Stimulated activated CD4-positive, alpha-beta T cell treated with anti-CD3 and anti-CD28 coated beads, Interleukin-2, amount 100 ng/mL, for 24 hours (primary cell): ENCODE measurements at places on chromosomes 11 and 22.

DNA sequence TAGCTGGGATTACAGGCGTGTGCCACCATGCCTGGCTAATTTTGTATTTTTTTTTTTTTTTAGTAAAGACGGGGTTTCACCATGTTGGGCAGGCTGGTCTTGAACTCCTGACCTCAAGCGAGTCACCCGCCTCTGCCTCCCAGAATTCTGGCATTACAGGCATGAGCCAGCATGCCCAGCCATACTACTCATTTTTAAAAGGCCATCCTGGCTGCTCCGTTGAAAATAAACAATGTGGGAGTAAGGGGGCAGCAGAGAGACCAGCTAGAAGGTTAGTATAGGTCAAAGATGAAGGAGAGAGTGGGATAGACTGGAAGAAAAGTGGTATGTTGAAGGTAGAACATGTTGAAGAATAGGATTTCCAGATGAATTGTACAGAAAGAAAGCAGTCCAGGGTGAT lies 17.6 kb upstream of the LIN7C start:
- no peak for DNase-seq

- DNase-seq, result peak; percentile 11
Observed at GRCh38 chr11:2519862-2520735, 75.3 kb downstream of the KCNQ1 start.

GRCh38 chr22:37654563-37655251 lies 3.8 kb upstream of the PDXP start:
- no peak for DNase-seq

GRCh38 chr11:2740275-2740940 lies 40.6 kb upstream of the KCNQ1OT1 start:
- no peak for DNase-seq

DNA sequence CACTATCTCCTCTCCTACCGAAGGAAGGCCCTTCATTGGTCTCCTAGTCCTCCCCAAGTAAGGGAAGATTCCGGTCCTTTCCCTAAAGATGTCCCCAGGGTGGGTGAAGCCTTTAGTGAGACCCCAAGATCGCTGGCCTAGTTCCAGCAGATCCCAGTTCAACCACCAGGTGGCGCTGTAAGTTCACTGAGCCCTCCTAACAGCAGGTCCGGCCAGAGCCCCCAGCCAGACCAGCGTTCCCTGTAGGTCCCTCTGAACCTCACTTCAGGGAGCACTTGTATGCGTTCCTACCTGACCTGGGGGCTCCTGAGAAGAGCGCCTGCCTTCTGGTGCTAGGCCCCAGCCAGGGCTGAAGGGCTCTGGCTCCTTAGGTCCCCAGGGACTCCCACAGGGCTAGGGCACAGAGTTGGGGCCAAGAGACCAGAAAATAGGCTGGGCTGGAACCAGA lies 38.1 kb downstream of the LMO1 start:
- DNase-seq, result peak; percentile 79
